Right atrium auricular region (tissue), 2 donors: ENCODE measurements at places on chromosomes 7 and 10.

GRCh38 chr10:48456808-48457761 lies 147.8 kb downstream of the ARHGAP22 start:
- DNase-seq: no peak

GRCh38 chr7:80611779-80612178 lies 26.7 kb upstream of the CD36 start:
- DNase-seq: no peak

GRCh38 chr7:131071786-131072504 lies 255.7 kb upstream of the MKLN1 start:
- DNase-seq: peak; percentile 75

DNA sequence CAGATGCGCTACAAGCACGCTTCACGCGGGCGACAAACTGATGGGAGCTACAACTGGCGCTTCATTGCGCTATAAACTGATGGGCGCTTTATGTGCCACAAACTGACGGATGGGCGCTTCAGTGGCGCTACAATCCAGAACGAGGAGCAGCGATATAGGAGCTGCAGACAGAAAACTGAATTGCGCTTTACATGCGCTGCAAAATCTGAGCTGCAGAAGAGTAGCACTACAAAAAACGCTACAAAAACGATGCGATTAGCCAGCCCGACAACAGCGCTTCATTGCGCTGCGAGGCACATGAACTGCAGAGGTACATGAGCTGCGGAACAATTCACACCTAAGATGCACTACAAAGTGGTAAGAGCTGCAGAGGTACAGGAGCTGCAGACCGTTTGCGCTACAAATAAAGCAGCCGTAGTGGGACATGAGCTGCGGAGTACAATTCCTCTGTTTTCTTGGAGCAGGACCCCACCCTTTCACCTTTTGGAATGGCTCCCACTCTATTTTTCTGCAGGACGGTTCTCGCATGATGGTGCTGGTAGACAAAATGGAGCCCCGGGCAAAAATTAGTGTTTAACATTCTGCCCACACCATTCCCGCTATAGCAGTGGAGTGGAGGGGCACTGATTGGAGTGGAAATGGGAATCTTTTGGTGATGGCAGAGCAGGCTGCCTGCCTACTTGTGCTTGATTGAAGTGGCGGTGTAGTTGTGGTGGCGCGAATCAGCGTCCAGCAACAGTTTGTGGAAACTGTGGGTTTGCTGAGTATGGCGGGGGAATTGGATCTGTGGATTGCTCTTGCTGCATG lies 1.2 kb upstream of the SGCE start:
- no peak for DNase-seq

- DNase-seq: no peak
Measured at GRCh38 chr10:78390817-78391216, 357.2 kb downstream of the RPS24 start.

DNA sequence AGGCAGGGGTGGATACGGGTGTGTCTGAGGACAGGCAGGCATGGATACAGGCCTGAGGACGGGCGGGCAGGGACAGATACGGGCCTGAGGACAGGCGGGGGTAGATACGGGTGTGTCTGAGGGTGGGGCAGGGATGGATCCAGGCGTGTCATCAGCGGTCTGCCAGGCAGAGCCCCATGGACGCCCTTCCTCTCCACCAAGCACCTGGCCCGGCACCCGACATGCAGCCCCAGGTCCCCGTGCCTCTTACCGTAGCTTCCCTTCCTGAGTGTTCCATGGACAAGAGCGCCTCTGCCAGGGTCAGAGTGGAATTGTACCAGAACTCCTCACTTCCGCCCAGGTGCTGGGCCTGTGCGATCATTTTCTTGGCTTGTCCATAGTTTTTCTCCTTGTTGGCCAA lies 74.6 kb upstream of the NKX6-2 start:
- DNase-seq: no peak

DNA sequence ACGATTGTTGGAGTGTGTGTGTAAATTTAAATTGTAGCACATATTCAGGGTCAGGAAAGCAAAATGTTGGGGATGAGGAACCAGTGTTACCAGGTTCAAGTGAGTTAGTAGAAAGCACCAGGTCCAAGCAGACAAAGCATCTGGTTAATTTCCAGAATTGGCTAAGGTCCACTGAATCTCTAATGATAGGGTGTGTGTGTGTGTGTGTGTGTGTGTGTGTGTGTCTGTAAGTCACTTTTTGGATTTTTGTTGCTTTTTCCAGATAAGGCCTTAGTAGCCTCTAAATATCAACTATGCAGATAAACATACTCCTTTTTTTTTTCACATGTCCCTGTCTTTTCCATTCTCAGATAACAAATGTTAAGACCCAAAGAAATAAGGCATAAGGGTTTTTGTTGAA lies 36.6 kb upstream of the FMC1 start:
- no peak for DNase-seq

- no peak for DNase-seq
Measured at GRCh38 chr10:71663311-71663710, 56.3 kb downstream of the C10orf105 start.

DNA sequence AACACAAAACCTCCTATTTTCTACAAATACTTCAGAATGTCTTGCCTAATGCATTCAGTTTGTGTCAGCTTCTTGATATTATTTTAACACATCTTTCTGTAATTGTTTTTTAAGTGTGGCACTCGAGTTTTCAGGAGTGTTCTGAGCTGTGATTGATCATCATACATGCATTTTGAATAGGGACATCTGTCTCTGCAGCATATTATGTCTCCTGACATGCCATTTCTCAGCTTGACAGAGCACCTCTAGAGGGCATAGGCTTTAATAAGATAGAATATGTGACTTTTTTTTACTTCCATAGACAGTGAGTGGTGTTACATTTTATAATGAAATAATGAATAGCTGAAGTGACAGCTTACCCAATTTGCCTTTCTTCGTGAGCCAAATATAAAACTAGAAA lies 219.2 kb upstream of the HDAC9 start:
- no peak for DNase-seq

DNA sequence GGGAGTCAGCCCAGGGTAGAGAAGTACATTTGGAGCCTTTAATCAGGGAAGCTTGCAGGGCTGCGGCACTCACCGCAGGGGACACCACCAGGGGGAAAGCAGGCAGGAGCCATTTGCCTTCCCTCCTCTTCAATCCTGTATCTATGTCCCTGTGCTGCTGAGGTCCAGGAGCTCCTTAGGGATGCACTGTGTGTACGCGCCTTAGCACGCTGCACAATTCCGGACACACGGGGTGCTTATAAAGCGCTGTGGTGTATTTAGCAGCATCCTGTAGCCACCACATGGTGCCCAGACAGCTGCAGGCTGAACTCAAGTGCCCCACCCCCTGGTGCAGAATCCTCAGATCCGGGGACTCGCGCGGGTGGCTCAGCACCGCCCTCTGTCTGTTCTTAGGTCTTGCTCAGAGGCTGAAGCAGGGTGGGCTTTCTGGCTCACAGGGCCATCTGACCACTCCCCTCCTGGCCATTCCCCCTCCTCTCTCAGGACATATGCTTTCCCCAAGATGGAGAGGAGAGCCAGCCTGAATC lies 421.4 kb downstream of the SDK1 start:
- no peak for DNase-seq

DNA sequence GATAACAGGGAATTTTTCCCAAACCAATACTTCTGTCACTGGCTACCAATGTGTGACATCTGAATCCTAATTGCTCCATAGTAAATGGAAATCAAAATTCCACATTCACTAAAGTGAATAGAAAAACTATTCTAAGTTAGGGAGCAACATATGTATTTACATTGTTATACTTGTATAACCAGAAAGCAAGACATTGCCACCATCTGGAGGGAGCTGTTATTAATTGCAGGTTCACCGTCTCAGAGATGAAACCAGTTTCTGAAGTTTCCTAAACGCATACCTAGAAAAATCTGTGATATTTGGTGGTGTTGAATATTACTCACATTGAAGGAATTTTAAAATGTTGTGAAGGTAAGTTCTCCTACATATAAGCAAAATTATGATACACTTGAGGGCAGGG lies 390.1 kb downstream of the NXPH1 start:
- no peak for DNase-seq

GRCh38 chr7:24866004-24866615 lies 108.8 kb upstream of the GSDME start:
- DNase-seq: no peak

GRCh38 chr7:80047856-80048459 lies 86.7 kb upstream of the GNAI1 start:
- DNase-seq: no peak
